Kidney capillary endothelial cell (primary cell): ENCODE measurements at places on chromosomes 3 and 15.

- no peak for DNase-seq
Observed at GRCh38 chr3:151169262-151169947, 33.6 kb downstream of the GPR171 start.

- no peak for DNase-seq
Observed at GRCh38 chr3:17313746-17314145, 428.7 kb downstream of the TBC1D5 start.

- no peak for DNase-seq
Observed at GRCh38 chr3:54251705-54252104, 129.4 kb downstream of the CACNA2D3 start.

GRCh38 chr15:100372739-100373119, 31.0 kb upstream of the ADAMTS17 start:
- DNase-seq = no peak

DNA sequence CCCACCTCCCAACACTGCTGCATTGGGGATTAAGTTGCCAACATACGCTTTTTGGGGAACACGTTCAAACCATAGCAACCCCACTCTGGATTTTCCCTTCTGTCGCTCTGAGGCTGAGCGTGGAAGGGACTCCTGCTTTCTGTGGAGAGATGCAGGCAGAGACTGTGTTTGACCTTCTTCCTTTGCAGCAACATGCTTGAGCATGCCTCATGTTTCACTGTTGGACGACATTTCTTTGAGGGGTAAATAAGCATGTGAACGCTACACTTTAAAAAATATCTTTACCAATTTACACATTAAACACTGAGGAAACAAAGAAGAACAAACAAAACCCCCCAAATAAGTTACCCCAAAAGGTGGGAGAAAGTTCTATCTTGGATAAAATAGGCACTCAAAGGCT, 14.2 kb upstream of the MAPK6 start:
- DNase-seq = no peak

DNA sequence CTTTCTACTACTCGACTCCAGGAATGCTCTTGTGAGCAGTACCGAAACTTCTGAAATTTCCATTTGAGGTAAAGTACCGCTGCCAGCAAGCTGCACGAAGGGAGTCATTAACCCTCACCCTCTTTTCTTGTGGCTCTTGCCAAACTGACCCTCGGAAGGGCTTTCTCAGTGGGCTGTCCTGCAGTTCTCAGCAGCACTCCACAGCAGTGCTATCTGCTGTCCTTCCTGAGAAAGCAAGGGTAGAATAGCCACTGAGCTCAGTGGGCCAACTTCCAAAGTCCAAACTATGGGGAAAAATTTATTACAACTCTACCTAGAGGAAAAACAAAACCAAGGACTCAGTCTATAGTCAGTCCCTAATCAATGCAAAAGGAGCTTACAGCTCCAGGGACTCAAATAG, 38.5 kb upstream of the COL8A1 start:
- DNase-seq = no peak
